ENCODE measurements at places on chromosomes 7 and 10.

GRCh38 chr10:90023950-90024349, 322.6 kb downstream of the KIF20B start:
- no peak for DNase-seq

DNA sequence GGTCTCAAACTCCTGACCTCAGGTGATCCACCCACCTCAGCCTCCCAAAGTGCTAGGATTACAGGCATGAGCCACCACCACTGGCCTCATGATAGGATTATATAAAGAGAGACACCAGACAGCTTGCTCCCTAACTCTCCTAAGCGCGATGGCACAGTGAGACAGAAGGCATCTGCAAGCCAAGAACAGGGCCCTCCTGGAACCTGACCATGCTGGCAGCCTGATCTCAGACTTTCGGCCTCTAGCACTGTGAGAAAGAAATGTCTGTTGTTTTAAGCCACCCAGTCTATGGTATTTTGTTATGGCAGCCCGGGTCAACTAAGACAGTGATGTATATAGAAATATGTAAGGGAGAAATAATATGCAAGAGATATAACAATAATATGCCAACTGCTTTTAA, 51.2 kb downstream of the SRPK2 start:
- DNase-seq: peak; percentile 46

- no peak for DNase-seq
These were observed 9.6 kb downstream of the ATP5F1C start for GRCh38 chr10:7797582-7797981.

GRCh38 chr7:131533566-131534561, 22.6 kb downstream of the PODXL start:
- DNase-seq: no peak

- DNase-seq: no peak
These were observed 43.4 kb downstream of the PTTG1IP2 start for GRCh38 chr7:90512821-90513254.

- no peak for DNase-seq
These were observed 747.4 kb downstream of the SUGCT start for GRCh38 chr7:40882071-40882658.

DNA sequence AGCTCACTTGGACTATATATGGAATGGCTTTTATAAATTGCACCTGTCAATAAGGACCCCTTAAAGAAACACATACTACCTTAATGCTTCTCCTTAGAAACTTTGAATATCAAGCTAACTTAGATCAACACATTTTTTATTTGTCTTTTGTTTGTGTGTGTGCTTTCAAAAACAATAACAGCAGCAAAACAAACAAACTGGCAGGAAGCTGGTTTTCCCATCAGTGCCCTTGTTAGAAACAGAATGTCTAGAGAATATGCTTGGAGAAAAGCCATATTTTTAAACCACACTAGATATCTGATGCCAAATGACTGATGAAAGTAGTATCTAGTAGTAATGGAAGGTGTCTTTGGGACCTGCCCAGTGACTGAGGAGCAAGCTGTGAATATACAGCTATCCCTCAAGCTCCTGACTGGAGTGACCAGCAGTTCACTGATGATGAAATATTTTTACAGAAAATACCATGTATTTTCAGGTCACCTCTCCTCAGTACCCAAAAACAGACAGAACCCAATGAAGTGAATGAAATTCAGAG, 1.0 kb downstream of the PDE1C start:
- DNase-seq: peak; percentile 83

- DNase-seq: no peak
These were observed 3.4 kb upstream of the ACTR3C start for GRCh38 chr7:150326657-150327268.

- DNase-seq: no peak
These were observed 427.2 kb upstream of the KLF6 start for GRCh38 chr10:4212111-4212630.

DNA sequence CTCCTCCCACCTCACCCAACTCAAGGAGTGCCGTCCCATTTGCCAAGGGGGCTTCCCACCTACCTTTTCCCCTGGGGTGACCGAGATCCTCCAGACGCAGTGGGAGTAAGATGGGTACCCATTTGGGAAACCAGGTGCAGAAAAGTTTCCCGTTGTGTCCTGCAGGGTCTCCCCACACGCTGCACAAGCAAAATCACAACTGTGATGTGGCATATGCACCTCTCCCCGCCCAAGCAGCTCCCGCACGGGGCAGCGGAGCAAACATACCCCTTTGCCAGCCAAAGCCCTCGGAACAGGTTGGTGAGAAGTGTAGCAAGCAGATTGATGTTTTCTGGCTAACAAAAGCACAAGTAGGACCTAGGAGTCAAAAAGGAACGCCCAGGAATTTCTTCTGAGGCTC, 51.5 kb upstream of the OPALIN start:
- DNase-seq: no peak

DNA sequence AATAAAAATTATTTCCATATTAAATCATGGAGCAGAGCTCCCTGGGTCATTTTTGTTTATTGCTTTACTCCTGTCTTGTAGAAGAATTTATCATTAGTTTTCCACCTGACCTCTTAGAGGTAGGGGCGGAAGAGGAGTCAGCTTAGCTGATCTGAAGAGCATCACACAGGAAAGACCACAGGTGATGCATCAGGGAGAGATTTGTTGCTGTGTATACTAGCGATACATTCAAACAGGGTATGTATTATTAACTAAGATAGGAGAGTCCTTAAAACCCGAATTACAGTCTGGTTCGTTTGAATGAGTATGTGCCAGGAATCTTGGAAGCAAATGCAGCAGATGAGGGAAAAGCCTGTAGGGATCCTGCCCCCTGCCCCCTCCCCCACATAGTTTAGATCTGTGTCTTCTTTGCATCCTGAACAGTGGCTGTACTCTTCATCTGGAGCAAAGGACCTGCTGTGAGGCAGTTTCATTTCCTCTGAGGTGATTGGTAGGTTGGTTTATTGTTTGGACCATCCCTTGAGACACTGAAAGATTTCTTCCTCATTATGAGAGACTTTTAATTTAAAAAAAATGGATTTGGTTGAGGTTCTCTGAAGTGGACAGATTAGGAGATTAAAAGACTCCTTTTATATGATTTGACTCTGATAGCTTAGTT, 177.0 kb downstream of the SND1 start:
- DNase-seq: no peak

GRCh38 chr7:66377045-66377444, 171.9 kb downstream of the TPST1 start:
- no peak for DNase-seq

DNA sequence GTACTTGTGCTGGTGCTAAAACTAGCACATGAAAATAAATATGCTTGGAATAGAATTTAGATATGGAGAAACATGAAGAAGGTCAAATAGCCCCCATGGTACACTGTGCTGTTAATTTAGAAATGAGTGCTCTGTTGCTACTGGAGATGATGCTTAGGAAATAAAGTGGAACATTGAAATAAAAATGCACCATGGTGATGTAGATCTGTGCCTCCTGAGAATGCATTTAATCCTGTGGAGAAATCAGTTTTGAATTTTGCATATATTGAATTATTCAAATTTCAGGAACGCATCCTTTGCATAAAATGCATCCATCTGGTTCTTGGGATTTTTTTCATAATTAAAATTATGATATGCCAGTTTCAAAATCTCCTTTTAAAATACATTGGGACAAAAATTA, 44.5 kb downstream of the PLEKHA8 start:
- no peak for DNase-seq

DNA sequence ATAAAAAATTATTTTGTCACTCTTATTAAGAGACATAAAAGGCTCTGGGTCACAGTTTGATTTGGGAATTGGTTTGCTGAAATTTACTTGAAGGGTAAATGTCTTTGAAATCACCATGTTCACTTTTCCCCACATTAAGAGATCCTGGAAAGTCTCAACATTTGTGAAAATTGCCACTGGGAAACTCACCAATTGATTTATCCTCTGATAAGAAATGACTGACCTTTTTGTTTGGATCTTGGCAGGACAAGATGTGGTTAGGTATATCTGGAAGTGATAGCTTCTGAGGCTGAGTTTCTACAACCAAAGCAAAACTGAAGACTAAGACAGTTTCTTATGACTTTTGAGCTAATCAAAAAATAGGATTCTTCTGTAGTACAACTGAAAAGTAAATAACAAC, 107.1 kb upstream of the TMEM106B start:
- no peak for DNase-seq

Measured in NCI-H446 treated with DMSO at 0.1 percent for 48 hours (cell line).